ENCODE measurements at places on chromosomes 3 and 15. TPM values are rescaled to one million over a fixed set of nuclear protein-coding genes. Genes with fewer than 3 reads are reported as not detected.

The CRYGS gene
- total RNA-seq, result 0.43 TPM

The PPP1R14D gene
- total RNA-seq, result not detected

The SEMA3G gene
- under 0.01 TPM for total RNA-seq

The CD200 gene
- total RNA-seq, result 4.0 TPM

The SUCNR1 gene
- total RNA-seq, result 0.37 TPM

The PPM1L gene
- 1.00 TPM for total RNA-seq

The EIF3J gene
- total RNA-seq, result 30.6 TPM

The SLC22A14 gene
- under 0.01 TPM for total RNA-seq

The RAB6B gene
- total RNA-seq, result 0.37 TPM
